ENCODE measurements at places on chromosomes 6 and 20.

DNA sequence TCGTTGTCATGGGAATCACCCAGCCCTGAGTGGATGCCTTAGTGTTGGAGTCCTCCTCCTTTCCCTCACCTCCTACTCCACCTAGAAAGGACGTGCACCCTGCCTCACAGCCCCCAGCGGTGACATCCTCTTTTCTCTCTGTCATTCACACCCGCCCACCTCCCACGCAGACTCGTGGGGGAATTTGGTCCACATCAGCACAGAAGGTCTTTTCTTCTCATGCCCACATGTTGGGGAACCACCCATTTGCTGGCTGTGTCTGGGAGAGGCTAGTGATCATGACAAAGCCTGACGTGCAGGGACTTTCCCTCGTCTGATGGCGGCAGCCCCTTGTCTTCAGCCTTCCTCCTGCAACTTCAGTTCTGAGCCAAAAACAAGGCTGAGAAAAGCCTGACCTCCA is 96.0 kb upstream of the CNKSR3 start:
- no peak for DNase-seq

GRCh38 chr6:165891320-165891719 is 228.3 kb upstream of the PDE10A start:
- no peak for DNase-seq

- DNase-seq, result no peak
Observed at GRCh38 chr6:163793011-163793983, 378.8 kb downstream of the QKI start.

- no peak for DNase-seq
Observed at GRCh38 chr6:149559389-149559788, 6.8 kb upstream of the GINM1 start.

DNA sequence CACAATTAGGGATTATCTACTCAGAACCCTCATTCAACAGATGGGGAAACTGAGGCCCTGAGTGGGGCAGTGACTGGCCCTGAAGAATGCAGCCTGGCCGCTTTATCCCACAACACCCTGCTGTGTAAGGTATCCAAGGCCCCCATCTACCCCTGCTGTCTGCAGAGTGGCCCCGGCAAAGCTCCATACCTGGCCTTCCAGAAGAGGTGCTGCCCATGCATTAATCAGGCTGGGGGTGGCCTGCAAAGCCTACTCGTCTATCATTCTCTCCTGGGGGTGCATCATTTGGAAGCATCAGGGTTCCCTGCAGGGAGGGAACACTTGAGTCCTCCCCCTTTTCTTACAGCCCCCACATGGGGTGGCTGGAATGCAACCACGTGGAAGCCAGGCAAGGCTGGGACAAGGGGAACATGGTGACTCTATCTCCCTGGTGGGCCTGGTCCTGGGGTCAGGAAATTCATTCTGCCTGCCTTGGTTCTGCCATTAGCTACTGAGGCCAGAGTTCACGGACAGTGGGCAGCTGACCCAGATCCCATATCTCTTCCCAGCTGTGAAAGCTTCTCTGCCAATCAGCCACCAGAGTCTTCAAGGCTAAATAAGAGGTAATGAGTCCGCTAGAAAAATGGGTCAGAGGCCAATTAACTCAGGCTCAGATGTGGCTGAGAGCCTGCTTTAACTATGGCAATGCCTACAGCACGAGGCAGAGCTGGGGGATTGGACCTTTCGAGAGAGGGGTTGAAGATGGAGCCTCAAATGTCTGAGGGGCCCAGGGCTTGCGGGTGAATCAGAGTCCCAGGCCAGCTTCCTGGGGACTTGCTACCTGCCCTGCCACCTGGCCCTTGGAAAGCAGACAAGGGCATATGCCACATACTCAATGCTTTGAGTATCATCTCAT is 72.3 kb upstream of the TOX2 start:
- DNase-seq, result no peak

GRCh38 chr6:1382331-1382882 is 7.0 kb upstream of the FOXF2 start:
- DNase-seq, result no peak

- DNase-seq, result no peak
Observed at GRCh38 chr20:22688485-22688884, 104.1 kb upstream of the FOXA2 start.

GRCh38 chr6:16277101-16277981 is 39.0 kb downstream of the GMPR start:
- peak; percentile 66 for DNase-seq

- DNase-seq, result peak; percentile 57
Observed at GRCh38 chr6:33761922-33762629, 15.4 kb upstream of the IP6K3 start.

DNA sequence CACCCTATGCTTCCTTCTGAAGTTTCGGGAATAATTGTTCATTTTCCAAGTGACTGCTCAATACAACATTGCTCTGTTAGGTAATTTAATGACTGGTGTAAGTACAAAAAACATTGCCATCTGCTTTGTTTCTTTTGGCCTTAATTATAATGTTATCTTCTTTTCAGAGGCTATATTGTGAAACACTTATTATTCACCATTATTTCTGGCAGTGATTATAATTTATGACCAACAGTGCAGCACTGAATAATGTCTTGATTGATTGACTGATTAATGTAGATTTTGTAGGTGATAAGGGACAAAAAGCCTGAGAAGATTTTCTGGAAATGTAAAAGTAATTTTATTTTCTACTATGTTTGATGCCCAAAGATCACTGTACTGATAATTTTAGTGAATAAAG is 377.7 kb downstream of the PLCB1 start:
- no peak for DNase-seq

DNA sequence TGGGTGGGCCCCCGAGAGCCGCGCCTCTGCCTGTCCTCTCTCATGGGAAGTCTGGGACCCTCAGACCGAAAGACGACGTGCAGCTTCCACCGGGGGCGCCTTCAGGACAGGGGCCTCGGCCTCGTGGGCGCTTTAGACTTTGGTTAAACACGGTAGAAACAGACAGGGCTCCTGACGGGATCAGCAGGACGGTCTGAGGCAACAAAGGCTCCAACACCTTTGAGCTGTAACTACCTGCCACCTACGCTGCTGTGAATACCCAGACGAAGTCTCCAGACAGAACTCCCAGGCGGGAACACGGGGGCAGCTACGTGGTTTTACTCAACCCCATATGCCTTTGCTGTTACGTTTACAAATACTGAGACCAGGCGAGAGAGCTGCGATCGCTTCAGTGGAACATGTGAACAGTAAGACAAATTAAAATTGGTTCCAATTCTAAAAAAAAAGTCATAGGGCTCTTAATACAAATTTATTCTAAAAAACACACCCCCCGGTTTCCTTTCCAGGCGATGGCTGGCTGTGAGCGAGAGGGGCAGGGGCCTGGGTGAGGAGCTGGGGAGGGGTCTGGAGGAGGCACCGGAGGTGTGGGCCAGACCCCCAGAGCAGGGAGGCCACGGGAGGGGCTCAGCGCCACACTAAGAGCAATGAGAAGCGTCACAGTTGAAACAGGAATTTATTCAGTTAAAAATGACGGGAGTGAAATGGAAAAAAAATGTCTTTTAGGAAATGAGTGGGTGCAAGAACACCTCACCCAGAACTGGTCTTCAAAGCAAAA is 453.2 kb downstream of the QKI start:
- DNase-seq, result no peak

DNA sequence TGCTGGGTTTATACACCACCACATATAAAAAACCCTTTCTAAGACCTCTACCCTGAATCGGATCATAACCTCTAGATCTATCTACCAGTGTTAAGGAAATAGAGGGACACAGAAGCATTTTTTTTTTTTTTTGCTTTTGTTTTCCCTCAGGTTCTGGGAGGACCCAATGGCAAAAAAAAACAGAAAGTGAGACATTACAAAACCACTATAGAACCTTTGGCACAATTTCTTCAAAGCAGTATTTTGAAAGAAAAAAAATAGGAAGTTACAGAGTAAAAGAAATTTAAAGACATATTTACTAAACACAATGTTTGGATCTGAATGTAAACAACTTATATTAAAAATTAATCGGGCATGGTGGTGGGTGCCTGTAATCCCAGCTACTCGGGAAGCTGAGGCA is 1258.7 kb upstream of the GJE1 start:
- no peak for DNase-seq

DNA sequence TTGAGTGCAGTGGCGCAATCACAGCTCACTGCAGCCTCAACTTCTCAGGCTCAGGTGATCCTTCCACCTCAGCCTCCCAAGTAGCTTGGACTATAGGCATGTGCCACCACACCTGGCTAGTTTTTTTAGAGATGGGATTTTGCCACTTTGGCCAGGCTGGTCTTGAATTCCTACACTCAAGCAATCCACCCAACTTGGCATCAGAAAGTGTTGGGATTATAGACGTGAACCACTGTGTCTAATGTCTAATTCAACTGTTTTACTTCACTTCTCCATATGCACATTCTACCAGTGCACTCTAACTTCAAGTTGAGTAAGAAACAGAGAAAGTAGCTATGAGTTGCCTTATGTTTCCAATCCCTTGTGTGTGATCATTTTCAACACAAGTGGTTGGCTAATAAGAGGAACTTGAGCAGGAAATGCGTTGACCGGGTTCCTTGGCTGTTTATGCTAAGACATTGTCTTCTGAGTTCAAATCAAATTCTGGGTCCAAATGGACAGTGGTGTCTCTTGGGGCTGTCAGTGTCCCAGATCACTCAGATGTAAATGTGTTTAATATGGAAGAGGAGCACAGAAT is 23.9 kb downstream of the ZNF337 start:
- DNase-seq, result no peak

DNA sequence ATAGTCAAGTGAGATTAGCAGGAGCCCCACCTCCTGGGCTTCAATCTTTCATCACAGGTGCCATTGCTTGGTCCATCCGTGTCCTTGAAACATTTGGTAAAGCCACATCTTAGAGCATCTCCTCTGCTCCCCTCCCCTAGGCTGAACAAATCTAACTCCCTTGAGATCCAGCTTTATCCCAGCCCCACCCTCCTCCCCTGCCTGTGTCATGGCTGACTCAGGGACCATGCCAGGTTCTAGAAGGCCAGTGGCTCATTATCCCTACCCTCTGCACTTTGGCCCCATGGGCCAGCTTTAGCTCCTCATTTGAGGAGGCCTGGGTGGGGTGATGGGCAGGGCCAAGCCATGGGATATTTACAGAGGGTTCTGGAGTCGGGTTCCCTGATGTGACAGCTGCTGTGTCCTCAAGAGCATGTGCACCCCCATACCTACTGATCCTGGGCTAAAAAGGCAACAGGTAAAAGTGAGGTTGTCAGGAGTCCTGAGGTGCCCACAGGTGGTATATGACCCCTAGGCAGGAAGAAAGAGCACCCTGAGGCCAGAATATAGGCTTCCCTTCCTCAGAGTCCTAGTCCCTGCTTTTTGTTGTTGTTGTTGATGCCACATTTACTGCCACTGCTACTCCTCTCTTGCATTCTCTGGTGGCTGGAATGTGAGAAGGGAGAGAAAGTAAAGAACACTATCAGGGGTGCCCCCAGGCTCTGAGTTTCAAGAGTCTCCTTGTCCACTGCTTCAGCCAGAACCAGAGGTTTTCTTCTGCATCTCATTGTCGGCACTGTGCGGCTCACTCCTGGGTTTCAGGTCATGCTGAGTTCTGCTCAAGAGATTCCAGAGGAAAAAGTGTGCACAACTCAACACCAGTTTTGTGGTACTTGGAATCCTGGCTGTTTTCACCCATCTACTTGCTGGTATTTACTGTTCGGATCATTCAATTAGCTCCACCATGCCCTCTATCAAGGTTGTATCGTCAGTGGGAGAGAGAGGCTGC is 228.4 kb downstream of the LRFN2 start:
- DNase-seq, result no peak

- DNase-seq, result no peak
Observed at GRCh38 chr6:127566651-127567050, 10.3 kb upstream of the C6orf58 start.

GRCh38 chr6:150696190-150696589 is 96.5 kb downstream of the PLEKHG1 start:
- no peak for DNase-seq

DNA sequence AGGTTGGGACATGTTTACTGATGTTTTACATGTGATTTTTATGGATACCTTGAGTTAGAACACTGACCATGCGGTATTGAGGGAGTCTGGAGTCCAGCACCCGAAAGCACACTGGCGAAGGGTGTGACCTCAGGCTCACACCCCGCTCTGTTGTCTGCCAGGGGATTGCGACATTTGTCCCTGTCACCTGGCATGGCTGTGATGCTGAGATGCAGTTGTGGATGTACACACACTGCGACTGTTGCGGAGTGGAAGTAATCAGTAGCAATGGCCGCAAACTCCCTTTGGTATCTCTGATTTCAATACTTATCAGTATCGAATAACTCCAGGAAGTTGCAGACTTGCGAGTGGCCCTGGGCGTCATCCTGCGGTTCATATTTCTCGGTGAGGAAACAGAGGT is 43.2 kb downstream of the CDH4 start:
- no peak for DNase-seq

DNA sequence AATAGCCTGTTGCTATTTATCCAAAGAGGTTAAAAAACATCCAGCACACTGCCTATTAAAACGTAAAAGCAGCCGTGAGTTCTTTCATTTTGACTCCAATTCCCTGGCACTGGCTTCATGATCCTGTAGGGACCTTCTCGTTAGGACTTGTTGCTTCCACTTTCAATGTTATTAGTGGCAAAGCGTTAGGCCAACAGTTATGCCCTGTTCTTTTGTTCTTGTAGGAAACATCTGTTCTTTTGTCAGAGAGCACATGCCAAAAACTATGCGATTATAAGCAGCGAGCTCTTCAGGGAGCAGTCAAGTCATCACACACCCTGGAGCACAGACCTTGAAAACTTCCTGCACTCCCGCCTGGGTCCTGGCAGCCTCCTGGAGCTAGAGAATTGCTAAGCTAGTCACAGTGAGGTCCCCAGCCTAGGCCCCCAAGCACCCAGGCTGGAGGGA is 609.5 kb upstream of the ARID1B start:
- DNase-seq, result no peak

GRCh38 chr20:17938871-17939619 is 29.5 kb downstream of the SNX5 start:
- DNase-seq, result peak; percentile 75

- no peak for DNase-seq
Observed at GRCh38 chr20:62788607-62789006, 7.7 kb upstream of the MRGBP start.

GRCh38 chr20:51134405-51134804 is 111.5 kb upstream of the KCNG1 start:
- no peak for DNase-seq

- DNase-seq, result no peak
Observed at GRCh38 chr6:41288030-41288753, 1.7 kb upstream of the TREM1 start.

- DNase-seq, result no peak
Observed at GRCh38 chr20:58407966-58408557, 19.0 kb downstream of the VAPB start.

All from endothelial cell (in vitro differentiated cells).